ENCODE measurements at places on chromosomes 13 and 19.

- DNase-seq: no peak
These were observed 16.1 kb downstream of the ERFL start for GRCh38 chr19:41911889-41912731.

DNA sequence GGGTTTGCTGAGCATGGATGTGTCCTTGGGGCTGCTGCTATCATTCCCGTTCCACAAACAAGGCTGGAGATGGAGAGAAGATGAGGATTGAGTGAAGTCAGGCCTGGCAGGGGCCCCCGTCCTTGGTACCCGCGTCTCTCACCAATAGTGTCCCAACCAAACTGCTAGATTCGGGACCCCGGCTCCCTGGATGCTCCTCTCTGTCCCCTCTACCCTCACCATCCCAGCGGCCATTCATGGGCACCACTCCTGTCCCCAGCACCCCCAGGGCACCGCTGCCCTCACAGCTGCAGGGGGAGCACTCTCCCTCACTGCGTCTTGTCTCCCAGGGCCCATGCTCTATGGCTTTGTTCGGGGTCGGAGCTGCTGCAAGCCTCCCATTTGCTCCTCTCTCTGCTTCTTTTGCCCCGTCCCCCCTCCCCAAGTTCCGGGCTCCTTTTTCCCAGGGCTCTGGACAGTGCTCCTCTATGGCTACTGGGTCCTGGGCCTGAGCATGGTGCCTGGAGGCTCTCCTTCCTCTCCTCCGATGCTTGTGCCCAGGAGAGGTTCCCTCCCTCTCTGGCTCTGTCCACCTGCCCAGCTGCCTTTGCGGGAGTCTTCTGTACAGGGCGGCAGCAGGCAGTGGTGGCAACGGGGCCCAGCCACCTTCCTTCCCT is 219.5 kb downstream of the TEX29 start:
- DNase-seq: no peak

GRCh38 chr13:43389983-43390382 is 366.6 kb downstream of the DNAJC15 start:
- no peak for DNase-seq

DNA sequence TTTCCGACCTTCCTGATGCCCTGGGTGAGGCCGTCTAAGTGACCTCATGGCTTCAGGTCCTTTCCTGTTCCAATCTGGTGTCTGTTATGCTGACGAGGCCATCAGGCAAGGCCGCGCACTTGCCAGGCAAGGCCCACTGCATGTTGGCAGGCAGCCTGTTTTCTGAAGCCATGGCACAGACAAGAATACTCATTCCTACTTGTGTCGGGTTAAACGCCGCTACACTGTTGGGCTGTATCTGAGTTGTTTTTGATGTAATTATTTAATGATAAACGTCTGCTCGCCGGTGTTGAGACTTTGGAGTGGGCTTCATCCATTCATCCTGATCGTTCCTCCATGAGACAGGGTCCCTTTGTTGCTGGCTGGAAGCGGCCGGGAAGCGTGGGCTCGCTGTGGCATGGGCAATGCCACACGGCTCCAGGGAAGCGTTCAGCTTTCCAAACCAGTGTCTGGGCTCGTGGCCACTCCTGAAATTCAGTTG is 92.1 kb downstream of the ATP11A start:
- DNase-seq: peak; percentile 76

- no peak for DNase-seq
These were observed 77.2 kb downstream of the TSC22D1 start for GRCh38 chr13:44498969-44499368.

- DNase-seq: no peak
These were observed 15.0 kb downstream of the BICRA start for GRCh38 chr19:47623921-47624391.

All from vagina (tissue), 2 donors.